ENCODE measurements at places on chromosomes 5 and 9.

DNA sequence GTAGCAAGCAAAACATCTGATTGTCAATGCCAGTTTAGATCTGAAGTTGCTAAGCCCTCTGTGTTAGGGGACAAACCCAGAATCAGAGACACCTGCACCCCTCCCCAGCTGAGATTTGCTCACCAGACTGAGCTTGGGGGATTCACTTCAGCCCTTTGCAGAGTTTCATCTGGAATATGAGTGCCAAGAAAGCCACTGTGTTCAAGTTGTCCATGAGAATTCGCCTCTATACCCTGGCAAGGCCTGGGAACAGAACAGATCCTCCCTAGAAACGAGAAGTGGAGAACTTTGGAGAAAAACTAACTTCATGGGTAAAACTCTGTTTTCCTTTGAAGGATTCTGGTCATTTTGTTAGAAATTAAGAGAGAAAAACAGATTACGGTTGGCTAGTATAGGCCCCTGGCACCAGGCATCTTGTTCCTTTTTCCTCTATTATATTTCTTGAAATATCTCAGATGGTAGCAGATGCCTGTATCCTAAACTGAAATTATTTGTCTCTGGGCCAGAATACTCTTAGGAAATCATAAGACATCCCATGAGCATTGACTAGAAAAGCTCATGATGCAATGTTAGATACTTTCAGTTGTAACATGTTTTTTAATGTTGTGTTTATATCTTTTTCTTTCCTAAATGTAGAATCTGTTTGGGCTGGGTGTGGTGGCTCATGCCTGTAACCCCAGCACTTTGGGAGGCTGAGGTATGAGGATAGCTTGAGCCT, 64.4 kb downstream of the SNX18 start:
- no peak for DNase-seq

DNA sequence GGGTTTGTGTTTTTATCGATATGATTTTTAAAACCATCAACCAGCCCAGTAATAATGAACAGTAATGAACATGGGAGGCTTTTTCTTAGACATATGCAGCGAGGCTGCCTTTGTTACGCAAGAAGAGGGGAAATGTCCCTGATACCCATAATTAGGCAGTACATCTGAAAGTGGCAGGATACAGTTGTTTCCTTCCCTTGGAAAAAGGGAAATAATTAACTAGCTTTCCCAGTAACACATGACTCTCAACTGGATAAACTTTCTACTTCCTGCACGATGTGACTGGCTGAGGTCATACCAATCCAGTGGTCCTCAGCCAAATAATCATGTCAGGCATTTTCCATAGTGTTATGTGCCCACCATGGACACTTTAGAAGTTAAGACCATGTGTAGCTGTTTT, 431.6 kb upstream of the C9orf72 start:
- DNase-seq = no peak

- DNase-seq = no peak
Measured at GRCh38 chr9:23821375-23822181, 4.5 kb downstream of the ELAVL2 start.

- DNase-seq = no peak
Measured at GRCh38 chr9:109452761-109453160, 45.3 kb downstream of the PTPN3 start.

GRCh38 chr9:86549920-86550319, 195.7 kb upstream of the TUT7 start:
- DNase-seq = no peak
